ENCODE measurements at places on chromosomes 12 and 14.

DNA sequence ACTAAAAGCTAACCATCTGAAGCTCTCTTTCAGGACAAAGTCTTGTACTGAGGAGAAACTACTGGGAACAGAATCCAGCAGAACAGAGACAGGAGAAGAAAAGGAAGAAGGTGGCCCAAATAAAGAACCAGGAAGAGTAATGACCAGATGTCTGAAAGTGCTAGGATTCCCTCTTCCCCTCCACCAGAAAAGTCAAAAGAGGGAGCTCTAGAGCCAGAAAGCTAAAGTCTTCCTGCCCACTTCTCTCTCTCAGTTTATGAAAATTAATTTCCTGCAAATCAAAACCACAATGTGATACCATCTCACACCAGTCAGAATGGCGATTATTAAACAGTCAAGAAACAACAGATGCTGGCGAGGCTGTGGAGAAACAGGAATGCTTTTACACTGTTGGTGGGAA lies 47.2 kb downstream of the SPPL3 start:
- peak; percentile 9 for DNase-seq

GRCh38 chr14:33184587-33184986 lies 245.9 kb downstream of the NPAS3 start:
- no peak for DNase-seq

DNA sequence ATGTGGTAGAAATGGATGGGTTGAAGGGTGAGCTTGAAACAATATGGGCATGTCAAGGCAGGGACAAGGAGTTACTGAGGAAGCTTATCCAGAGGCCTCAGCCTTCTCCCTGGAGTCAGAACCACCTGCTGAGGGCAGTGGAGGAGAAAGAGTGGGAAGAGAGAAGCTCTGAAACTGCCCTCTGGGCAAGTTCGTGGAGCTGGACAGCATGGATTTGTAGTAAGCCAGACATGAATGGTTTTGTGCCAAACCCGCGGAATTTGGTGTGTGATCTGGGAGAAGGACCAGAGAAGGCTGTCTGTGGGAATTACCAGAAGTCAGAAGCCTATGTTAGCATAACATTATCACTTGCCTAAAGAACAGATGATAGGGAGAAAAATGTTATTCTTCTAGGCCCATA lies 164.8 kb downstream of the SLC41A2 start:
- no peak for DNase-seq

DNA sequence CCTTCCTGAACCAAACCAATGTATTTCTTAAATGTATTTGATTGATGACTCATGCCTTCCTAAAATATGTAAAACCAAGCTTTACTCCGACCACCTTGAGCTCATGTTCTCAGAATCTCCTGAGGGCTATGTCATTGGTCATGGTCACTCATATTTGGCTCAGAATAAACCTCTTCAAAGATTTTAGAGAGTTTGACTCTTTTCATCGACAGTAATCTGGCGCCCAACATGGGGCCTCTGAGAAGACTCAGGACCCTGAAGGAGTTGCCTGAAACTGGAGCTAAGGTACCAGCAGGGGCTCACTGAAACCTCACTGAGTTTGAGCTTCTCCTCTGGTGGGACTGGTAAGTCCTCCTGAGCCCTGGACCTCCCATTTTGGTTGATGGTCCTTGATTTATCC lies 17.2 kb upstream of the PSMC1 start:
- no peak for DNase-seq

GRCh38 chr12:76176940-76177339 lies 92.5 kb upstream of the NAP1L1 start:
- DNase-seq, result no peak

DNA sequence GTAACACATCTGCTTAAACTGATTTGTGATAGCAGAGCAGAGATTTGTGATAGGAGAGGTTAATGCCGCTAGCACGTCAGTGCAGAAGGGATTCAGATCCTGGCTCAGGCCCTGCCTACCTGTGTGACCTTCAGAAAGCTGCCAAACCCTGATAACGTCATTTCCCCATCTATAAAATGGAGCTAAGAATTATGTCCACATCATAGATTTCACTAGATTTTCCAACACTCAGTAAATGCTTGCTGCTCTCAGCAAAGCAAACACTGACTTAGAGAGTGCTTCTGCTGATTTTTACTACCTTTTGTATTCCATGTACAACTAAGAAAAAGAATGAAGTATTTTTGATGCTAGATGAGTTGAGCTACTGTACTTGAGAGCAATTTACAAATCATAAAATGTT lies 261.4 kb downstream of the ITPR2 start:
- DNase-seq, result no peak
